Naive thymus-derived CD4-positive, alpha-beta T cell (primary cell): ENCODE measurements at places on chromosomes 7 and 10. TPM values are rescaled to one million over a fixed set of nuclear protein-coding genes. Genes with fewer than 3 reads are reported as not detected.

DNA sequence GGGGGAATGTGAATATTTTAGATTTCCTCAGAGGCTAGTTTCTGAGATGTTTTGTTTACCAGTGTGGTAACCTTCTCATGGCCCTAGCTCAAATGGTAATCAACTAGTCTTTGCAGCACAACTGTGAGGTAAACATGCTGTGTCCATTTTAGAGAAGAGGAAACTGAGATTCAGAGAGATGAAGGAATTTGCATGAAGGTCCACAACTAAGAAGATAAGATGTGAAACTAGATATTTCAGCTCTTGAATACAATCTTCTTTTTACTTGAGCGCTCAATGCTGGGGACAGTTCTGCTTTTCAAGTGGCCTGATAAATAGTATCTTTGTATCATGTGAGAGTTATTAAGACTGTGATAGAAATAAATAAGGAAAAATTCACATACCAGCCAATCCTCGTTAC lies 245.4 kb downstream of the AUTS2 start:
- no peaks in the 10 kb centered on the region for H3K4me1 ChIP-seq
- H3K4me3 ChIP-seq, result no peak overlapping the region
- DNase-seq, result no peak
- no peaks in the 10 kb centered on the region for H3K27me3 ChIP-seq

GRCh38 chr7:103094102-103094501 lies 19.2 kb downstream of the ARMC10 start:
- H3K27me3 ChIP-seq, result no peaks in the 10 kb centered on the region
- H3K4me1 ChIP-seq, result no peaks in the 10 kb centered on the region
- no peak overlapping the region for H3K27ac ChIP-seq
- no peak overlapping the region for H3K4me3 ChIP-seq
- H3K36me3 ChIP-seq, result peaks cover 19% of the 10 kb centered on the region
- DNase-seq, result no peak

GRCh38 chr7:131341690-131342089 lies 14.0 kb downstream of the MKLN1 start:
- no peaks in the 10 kb centered on the region for H3K27me3 ChIP-seq
- peaks cover 3% of the 10 kb centered on the region for H3K4me1 ChIP-seq
- no peak overlapping the region for H3K27ac ChIP-seq
- no peak overlapping the region for H3K4me3 ChIP-seq
- no peak for DNase-seq

- no peaks in the 10 kb centered on the region for H3K36me3 ChIP-seq
- no peak overlapping the region for H3K27ac ChIP-seq
- no peaks in the 10 kb centered on the region for H3K4me1 ChIP-seq
- H3K27me3 ChIP-seq, result no peaks in the 10 kb centered on the region
- no peak for DNase-seq
These were observed 60.0 kb downstream of the PIK3AP1 start for GRCh38 chr10:96660297-96660696.

- no peak for DNase-seq
- no peak overlapping the region for H3K27ac ChIP-seq
- H3K36me3 ChIP-seq, result peaks cover 4% of the 10 kb centered on the region
- H3K4me1 ChIP-seq, result peaks cover 2% of the 10 kb centered on the region
These were observed 203.1 kb downstream of the ZMYND11 start for GRCh38 chr10:338171-339037.

GRCh38 chr10:74371696-74372095 lies 220.7 kb downstream of the ADK start:
- H3K4me3 ChIP-seq, result no peak overlapping the region
- DNase-seq, result no peak
- no peak overlapping the region for H3K27ac ChIP-seq
- H3K27me3 ChIP-seq, result no peaks in the 10 kb centered on the region

DNA sequence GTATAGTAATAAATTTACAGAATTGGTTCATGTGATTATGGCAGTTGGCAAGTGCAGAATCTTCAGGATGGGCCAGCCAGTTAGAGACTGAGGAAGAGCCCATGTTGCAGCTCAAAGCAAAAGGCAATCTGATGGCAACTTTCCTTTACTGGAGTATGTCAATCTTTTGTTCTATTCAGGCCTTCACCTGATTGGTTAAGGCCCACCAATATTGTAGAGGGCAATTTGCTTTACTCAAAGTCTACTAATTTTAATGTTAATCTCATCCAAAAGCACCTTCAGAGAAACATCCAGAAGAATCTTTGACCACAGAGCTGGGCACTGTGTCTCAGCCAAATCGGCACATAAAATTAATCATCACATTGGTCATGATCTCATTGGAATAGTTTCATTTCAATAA lies 20.0 kb upstream of the POM121L12 start:
- H3K27ac ChIP-seq, result no peak overlapping the region
- DNase-seq, result no peak
- no peaks in the 10 kb centered on the region for H3K4me1 ChIP-seq
- H3K4me3 ChIP-seq, result no peak overlapping the region
- no peaks in the 10 kb centered on the region for H3K36me3 ChIP-seq

- no peak overlapping the region for H3K4me3 ChIP-seq
- peak; percentile 17 for DNase-seq
- H3K4me1 ChIP-seq, result no peaks in the 10 kb centered on the region
- H3K27ac ChIP-seq, result no peak overlapping the region
These were observed 33.4 kb upstream of the KNDC1 start for GRCh38 chr10:133126431-133127290.

DNA sequence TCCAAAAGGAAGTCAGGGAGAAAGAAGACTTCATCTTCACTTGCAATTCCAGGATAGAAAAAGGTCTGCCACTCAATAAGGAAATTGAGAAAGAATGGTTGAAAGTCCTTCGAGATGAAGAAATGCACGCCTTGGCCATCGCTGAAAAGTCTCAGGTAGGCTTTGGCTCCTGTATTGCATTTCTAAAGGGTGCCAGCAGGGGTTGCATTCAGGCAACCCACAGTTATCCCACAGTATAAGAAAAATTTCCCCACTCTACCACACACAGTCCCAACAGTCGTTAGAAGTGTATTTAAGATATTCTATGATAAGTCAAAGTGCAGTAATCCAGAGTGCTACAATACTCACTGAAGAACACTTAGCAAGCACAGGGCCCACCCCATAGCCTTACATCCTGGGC lies 93.4 kb upstream of the FGL2 start:
- H3K36me3 ChIP-seq, result no peaks in the 10 kb centered on the region
- no peaks in the 10 kb centered on the region for H3K27me3 ChIP-seq
- H3K27ac ChIP-seq, result no peak overlapping the region
- no peaks in the 10 kb centered on the region for H3K4me1 ChIP-seq

DNA sequence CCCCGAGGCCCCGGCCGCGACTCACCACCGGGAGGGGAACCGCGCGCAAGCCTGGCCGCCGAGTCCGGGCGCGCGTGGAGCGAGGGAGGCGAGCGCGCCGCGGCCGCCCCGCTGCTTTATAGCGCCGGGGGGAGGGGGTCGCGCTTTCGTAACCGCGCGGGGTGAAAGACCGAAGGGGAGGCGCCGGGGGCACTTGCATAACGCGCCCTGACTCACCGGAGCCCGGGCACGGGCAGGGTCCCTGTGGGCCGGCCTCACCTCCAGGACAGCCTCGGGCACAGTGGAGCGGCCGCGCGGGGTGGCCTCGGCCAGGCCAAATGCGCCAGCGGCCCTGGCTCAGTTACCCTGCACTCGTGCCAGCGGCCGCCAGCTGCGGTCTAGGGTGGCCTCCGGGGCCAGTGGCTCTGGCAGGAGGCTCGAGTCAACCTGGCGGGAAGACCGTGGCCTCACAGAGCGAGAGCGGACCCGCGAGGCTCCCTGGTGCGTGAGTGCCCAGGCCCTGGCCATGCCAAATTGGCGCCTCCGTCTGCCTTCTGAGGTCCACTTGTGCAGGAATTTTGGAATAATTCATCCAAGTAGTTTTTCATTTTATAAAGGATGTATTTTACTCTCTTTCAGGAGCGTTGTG lies at the start of gene RBP4:
RBP4 (minus strand) TSS at position 90 of the 628 bp plus-strand sequence. CDS start 207 bp downstream, outside the sequence.
- no peak within 1 kb of the TSS for H3K4me3 ChIP-seq
- no peaks in the 10 kb centered on the region for H3K36me3 ChIP-seq
- H3K27me3 ChIP-seq, result no peaks in the 10 kb centered on the region
- DNase-seq, result no peak
- no peaks in the 10 kb centered on the region for H3K4me1 ChIP-seq
- no peak within 1 kb of the TSS for H3K27ac ChIP-seq

- DNase-seq, result no peak
- no peak overlapping the region for H3K4me3 ChIP-seq
- no peaks in the 10 kb centered on the region for H3K4me1 ChIP-seq
- no peaks in the 10 kb centered on the region for H3K27me3 ChIP-seq
- no peak overlapping the region for H3K27ac ChIP-seq
These were observed 153.5 kb upstream of the TMEM72 start for GRCh38 chr10:44757551-44758205.

- H3K27ac ChIP-seq, result no peak overlapping the region
- no peaks in the 10 kb centered on the region for H3K36me3 ChIP-seq
- DNase-seq, result no peak
- H3K27me3 ChIP-seq, result no peaks in the 10 kb centered on the region
These were observed 246.0 kb upstream of the SHH start for GRCh38 chr7:156058248-156058647.

GRCh38 chr10:31694929-31695837 lies 233.4 kb downstream of the ARHGAP12 start:
- H3K27ac ChIP-seq, result no peak overlapping the region
- no peaks in the 10 kb centered on the region for H3K36me3 ChIP-seq
- H3K4me3 ChIP-seq, result no peak overlapping the region

DNA sequence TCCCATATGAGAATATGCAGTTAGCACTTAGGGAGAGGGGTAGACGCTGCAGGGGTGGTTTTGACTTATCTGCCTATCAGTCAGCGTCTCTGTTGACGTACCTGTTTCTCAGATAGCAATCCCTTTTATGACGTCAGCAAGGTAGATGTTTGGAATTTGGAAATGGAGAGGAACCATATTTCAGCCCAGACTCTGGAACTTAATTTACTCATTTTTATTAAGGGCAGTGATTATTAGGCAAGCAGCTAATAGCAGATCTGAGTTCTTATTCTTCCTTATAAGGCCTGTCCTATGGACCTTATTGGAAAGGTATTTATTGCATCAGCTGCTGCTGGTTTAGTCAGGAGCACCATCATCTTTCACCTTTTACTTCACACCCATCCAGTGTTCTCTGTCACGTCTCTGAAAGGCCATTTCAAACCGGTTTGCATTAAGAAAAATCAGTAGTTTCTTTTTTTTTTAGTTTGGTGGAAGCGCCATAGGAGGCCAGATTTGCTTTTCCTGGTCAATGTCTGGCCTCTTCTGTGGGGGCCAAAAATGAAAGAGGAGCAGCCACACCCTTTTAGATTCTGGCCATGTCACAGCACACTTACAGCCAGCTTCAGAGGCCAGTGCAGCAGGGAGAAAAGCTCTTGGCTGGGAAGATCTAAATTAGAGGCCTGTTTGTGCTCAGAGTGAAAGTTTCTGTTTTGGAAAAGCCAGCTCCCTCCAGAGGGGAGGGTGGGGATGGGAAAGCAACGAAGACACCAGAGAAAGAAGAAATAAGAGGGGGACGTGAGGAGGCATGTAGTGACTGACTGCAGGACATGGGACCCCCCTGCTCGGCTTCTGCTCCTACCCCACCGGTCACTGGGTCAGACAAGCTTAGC lies 146.3 kb downstream of the TCF7L2 start:
- no peaks in the 10 kb centered on the region for H3K27me3 ChIP-seq
- no peaks in the 10 kb centered on the region for H3K36me3 ChIP-seq
- peaks cover 12% of the 10 kb centered on the region for H3K4me1 ChIP-seq

- DNase-seq, result no peak
- no peak overlapping the region for H3K4me3 ChIP-seq
- H3K36me3 ChIP-seq, result no peaks in the 10 kb centered on the region
- no peaks in the 10 kb centered on the region for H3K27me3 ChIP-seq
- H3K4me1 ChIP-seq, result no peaks in the 10 kb centered on the region
These were observed 159.1 kb downstream of the TMEM26 start for GRCh38 chr10:61294131-61294530.

DNA sequence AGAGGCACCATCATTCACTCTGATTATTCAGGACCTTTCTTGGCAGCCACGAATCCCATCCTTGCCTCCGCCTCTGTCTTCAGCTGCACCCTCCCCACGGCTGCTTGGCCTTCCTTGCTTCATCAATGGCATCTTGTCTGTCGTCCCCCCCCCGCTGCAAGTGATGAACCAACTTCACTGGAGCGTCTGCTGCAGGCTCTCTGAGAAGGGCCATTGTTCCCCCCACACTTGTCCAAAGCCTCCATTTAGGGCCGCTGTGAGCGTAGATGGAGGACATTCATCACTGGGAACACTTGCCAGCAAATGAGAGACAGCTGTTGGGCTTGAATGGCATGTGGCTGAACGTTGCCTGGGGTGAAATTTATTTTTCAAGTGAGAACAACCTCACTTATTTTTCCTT lies 20.1 kb downstream of the AFAP1L2 start:
- DNase-seq, result no peak
- H3K27ac ChIP-seq, result no peak overlapping the region
- H3K4me1 ChIP-seq, result no peaks in the 10 kb centered on the region
- H3K36me3 ChIP-seq, result no peaks in the 10 kb centered on the region

GRCh38 chr10:79148452-79149344 lies 79.9 kb downstream of the ZMIZ1 start:
- no peaks in the 10 kb centered on the region for H3K36me3 ChIP-seq
- no peaks in the 10 kb centered on the region for H3K27me3 ChIP-seq
- peak overlapping the region; percentile 27 for H3K27ac ChIP-seq
- no peak for DNase-seq

GRCh38 chr10:47133871-47134570 lies 166.0 kb upstream of the GDF10 start:
- H3K4me1 ChIP-seq, result no peaks in the 10 kb centered on the region
- no peak overlapping the region for H3K4me3 ChIP-seq
- no peak overlapping the region for H3K27ac ChIP-seq
- no peaks in the 10 kb centered on the region for H3K36me3 ChIP-seq
- no peak for DNase-seq

- H3K27ac ChIP-seq, result no peak overlapping the region
- H3K36me3 ChIP-seq, result no peaks in the 10 kb centered on the region
- no peak for DNase-seq
- H3K4me3 ChIP-seq, result no peak overlapping the region
- no peaks in the 10 kb centered on the region for H3K4me1 ChIP-seq
- no peaks in the 10 kb centered on the region for H3K27me3 ChIP-seq
These were observed 70.6 kb downstream of the CDK6 start for GRCh38 chr7:92765725-92766124.

DNA sequence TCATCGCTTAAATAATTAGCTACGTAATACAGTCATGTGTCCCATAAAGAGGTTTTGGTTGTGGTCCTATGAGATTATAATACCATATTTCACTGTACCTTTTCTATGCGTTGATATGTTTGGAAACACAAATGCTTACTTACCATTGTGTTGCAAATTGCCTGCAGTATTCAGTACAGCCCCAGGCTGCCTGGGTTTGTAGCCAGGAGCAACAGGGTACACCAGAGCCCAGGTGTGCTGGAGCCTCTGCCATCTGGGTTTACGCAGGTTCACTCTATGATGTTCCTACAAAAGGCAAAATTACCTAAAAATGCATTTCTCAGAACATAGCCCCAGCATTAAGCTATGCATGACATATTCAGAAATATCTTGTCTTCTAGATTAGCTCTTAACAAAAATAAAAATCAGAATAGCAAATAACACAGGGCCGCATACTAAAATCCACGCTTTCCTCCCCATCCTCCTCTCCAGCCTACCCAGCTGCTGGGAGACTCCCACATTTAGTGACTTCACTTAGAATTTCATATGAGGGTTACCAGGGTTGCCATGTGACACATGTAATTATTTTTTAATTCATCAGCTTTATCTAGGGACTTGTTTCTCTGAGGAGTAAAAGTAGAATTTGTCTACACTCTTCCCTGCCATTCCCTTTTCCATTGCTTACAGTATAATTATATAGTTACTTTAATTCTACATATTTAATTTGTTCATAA lies 559.0 kb upstream of the ADARB2 start:
- H3K27me3 ChIP-seq, result no peaks in the 10 kb centered on the region
- DNase-seq, result no peak
- no peak overlapping the region for H3K4me3 ChIP-seq
- H3K4me1 ChIP-seq, result no peaks in the 10 kb centered on the region

The OLAH gene
- not detected for total RNA-seq

The PPP1R9A gene
- total RNA-seq, result 1.4 TPM

The ITIH5 gene
- total RNA-seq, result not detected

The NXPH1 gene
- not detected for total RNA-seq
